ENCODE measurements at places on chromosomes 4 and X.

- DNase-seq = no peak
Observed at GRCh38 chrX:143768976-143769375, 48.4 kb upstream of the SPANXN2 start.

- no peak for DNase-seq
Observed at GRCh38 chr4:86452422-86452891, 92.6 kb upstream of the MAPK10 start.

DNA sequence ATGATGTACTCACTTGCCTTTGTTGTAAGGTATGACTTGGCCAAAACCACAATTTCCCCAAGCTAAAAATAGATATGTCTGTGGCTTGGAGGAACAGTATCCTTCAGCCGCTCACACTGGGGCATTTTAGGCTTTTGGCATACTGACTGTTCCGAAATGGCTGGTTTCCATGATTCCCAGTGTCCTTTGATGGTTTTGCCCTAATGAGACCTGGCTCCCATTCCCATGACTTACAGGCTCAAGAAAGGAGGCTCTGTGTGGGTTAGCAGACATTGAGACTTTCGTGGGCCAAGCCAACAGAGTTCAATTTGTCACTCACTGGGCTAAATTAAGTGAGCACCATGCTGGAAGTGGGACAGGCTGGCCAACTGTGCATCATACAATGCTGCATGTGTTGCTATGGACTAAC, 150.6 kb downstream of the CEP135 start:
- DNase-seq = no peak

GRCh38 chr4:75549019-75549418, 6.8 kb upstream of the ODAPH start:
- DNase-seq = no peak

DNA sequence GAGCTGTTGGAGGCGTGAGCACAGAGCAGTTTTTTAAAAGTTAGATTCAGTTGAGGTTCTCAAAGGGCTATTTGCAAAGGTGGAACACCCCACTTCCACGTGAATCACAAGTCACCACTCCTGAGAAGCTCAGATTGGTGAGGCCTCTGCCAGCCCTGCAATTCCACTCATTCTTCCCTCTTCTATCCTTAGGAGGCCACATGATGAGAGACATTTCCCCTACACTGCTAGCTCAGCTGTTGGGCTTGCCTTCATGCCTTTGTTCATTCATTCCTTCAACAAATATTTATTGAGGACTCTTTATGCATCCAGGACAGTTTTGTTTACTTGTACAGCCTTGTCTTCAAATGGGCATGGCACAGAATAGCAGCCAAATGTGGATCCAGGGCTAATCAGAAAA, 3.7 kb downstream of the SRPX2 start:
- no peak for DNase-seq

DNA sequence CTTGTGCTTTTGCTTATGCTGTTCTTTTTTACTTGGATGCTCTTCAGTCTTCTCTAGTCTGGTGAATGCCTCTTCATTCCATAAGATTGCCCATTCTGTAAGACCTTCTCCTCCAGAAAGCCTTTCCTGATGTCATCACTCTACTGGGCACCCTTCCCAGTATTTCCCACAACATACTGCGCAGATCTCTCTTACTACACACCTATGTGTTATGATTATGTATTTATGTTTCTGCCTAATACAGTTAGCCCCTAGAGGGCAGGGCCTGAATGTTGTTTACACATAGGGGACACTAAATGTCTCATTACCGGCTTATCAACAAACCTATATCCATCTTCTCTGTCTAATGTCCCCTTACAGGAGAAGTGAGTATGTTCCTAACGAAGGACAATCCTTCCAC, 21.1 kb downstream of the AIFM1 start:
- DNase-seq = no peak

DNA sequence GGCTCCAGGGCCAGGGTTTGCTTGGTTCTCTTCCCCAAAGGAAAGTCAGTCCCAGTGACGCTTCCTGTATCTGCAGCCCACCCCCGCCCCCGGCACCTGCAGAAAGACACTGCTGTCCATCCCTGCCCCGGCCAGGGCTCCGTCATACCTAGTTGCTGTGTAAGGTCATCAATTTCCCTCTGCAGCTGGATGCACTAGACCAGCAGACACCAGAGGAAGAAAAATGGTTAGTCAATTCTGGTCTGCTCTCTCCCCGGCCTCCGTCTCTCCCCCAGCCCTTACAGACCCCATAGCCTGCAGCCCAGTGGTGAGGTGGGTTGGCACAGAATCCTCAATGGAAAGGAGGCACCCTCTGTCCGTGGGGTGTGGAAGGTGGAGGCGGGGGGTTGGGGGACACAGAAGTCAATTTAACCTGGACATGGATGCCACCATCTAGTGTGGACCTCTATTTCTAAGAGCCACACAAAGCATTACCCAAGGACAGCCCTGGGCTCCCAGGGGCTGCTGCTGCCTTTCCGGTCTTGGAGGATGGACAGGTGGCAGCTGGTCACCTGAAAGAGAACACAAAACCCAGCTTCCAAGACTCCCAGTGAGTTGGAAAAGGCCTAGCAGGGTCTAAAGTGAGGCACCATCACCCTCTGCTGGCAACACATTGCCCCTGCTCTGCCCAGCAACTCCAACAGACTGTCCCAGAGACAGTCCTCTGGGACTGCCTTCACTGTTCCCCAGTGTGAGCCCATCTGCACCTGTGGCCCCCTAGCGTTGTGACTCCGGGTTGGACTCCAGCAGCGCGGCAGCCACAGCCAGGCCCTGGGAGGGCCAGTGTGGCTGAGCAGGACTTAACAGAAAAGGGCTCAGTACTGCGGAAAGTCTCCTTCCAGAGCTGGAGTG, 40.2 kb upstream of the NHSL2 start:
- DNase-seq = no peak

DNA sequence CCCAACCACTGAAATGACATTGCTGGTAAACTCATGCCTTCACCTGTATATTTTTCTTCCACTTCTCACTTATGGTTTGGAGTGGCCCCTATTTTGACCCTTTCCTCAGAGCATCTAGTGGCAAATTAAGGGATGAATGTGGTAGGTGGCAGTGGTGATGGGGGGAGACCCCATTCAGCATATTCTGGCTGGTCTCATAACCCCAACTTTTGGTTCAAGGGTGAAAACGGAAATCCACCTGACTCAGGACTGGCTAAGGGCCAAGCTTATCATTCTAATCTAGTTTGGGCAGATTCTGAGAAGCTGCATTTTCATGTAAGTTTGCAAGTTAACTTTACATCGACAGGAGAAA, 47.0 kb upstream of the NSUN7 start:
- DNase-seq = no peak

- DNase-seq = no peak
Observed at GRCh38 chr4:26912810-26913209, 52.2 kb downstream of the STIM2 start.

DNA sequence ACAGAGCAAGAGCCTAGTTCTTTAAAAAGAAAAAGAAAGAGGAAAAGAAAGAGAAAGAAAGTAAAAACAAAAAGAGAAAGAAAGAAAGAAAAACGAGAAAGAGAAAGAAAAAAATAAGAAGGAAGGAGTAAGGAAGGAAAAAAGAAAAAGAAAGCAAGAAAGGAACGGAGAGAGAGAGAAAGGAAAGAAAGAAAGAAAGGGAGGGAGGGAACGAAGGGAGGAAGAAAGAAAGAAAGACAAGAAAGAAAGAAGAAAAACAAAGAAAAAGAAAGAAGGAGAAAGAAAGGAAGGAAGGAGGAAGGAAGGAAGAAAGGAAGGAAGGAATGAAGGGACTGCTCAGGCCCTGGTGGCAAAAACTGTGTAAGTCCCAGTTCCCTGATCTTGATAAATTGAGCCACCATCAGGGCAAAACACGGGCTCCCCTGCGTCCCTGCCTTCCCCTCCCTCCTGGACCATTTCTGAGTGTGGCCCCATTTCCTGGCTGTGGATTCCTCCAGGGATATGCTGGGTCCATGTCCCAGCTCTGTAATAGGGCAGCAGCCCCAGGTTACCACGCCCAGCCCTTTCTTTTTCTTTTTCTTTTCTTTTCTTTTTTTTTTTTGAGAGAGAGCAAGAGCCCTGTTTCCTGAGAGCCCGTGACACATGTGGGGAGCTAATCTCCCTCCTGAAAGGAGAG, 44.8 kb downstream of the SHOX start:
- DNase-seq = no peak

GRCh38 chr4:155072417-155072816, 136.0 kb upstream of the NPY2R start:
- DNase-seq = no peak

DNA sequence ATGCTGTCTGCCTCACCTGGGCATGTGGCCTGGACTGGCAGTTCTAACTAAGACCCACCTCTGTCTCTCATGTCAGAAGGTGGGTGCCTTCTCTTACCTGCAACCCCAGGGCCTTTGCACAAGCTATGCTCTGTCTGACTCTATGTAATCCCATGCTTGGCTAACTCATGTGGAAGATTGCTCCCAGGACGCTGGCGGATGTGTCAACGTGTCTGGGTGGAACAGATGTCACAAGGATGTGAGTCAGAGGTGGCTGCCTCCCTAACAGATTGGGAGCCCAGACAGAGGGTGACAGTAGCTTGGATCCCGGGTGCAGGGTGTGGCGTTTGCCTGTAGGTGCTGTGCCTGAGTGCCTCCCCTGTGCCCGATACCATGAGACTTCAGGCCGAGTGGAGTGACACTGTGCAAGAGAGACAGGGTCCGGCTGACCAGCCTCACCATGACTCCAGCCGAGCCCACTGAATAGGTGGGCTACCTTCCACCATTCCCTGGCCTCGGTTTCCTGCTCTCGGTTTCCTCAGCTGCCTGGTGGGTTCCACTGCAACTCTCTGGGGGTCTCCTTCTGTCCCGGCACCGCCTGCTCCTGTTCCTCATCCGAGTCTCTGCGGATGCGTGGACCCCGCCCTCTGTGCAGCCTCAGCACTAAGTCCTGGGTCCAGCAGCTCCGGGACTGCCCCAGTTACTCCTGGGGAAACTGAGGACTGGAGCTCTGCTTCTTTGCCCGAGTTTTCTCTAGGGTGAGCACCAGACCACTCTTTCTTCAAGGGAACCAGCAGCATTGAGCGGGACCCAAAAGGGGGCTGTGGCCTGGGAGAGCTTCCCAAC, 11.0 kb downstream of the SH3BP2 start:
- DNase-seq = no peak

DNA sequence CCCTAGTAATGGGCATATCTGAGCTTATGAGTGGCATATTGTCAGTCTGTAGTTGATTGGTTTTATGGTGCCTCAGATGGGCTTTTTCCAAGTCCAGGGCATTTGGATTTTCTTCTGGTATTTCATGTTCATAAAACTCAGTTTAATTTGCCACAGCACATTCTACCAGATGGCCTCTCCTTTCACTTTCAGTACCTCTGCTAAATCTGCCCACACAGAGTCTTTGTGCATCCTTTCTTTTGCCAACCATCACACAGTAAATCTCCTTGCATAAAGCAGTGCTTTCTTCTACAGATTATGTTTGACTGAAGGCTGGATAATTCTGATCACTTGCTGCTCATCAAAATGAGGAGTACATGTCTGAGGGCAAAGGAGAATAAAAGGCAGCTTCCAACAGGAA, 98.2 kb downstream of the HS6ST2 start:
- DNase-seq = no peak

DNA sequence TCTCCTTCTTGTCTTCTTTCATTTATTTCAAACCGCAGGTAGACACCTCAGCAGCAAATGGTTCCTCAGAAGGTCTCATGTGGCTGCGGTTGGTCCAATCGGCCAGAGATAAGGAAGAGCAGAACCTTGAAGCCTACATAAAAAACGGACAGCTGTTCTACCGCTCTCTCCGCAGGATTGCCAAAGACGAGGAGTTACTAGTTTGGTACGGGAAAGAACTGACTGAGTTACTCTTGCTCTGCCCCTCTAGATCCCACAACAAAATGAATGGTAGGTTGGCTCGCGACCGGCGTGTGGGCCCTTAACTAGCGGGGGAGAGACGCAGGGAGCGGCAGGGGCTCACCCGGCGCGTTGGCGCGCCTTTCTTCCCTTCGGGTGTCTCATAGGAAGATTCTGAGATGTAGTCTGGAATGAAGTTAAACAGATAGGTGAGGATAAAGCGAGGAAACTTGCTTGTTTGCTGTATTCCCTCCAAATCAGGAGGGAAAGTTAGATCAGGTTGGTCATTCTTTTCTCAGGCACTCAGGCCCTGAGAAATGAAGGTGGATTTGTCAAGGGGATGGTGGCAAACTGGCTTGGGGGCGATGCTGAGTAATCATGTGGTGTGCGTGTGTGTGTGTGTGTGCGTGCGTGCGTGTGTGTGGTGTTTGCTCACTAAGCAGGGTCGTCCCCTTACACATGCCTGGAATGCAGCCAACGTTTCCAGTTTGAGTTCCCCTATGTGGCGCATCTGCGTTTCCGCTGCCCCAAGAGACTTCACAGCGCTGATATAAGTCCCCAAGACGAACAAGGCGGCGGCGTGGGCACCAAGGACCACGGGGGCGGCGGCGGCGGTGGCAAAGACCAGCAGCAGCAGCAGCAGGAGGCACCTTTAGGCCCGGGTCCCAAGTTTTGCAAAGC, 4.2 kb downstream of the PRDM8 start:
- peak; percentile 68 for DNase-seq

DNA sequence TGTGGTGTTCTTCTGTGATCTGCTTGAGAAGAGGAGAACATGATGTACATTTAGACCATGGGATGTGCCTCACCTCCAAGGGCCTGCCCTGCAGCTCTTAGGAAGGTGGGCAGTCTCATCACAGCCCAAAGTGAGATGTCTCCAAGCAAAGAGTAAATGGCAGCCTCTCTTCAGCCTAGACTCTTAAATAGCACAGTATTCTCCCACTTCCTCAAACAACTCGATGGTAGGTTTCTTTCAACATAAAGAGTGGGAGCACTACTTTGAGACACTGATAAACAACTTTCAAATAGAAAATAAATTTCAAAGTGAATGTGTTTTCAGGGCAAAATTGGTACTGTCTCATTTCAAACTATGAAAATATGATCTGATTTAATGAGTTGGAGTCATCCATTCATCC, 35.2 kb downstream of the EDNRA start:
- DNase-seq = no peak

GRCh38 chr4:141338238-141338637, 117.5 kb downstream of the ZNF330 start:
- no peak for DNase-seq

DNA sequence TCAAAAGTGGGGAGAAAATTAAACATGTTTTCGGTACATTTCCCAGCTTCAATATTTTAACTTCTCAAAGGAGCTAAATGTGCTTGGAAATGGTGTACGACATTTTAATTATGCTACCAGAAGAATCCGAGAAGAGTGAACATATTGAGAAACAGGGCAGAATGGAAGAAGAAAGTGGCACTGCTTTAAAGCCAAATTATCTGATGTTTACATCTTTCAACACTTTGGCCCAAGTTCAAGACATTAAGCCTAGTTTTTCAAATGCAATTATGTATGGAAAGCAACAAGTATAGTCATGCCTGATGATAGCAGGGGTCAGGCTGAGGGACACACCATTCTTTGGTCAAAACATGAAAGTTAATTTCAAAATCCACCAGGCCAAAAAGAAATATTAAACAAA, 577.9 kb upstream of the ZFP42 start:
- DNase-seq = no peak

Data from activated gamma-delta T cell treated with Interleukin-2 at 50 U/mL for 16 hours (primary cell).